CD14-positive monocyte (primary cell): ENCODE measurements at places on chromosomes 7 and 10.

DNA sequence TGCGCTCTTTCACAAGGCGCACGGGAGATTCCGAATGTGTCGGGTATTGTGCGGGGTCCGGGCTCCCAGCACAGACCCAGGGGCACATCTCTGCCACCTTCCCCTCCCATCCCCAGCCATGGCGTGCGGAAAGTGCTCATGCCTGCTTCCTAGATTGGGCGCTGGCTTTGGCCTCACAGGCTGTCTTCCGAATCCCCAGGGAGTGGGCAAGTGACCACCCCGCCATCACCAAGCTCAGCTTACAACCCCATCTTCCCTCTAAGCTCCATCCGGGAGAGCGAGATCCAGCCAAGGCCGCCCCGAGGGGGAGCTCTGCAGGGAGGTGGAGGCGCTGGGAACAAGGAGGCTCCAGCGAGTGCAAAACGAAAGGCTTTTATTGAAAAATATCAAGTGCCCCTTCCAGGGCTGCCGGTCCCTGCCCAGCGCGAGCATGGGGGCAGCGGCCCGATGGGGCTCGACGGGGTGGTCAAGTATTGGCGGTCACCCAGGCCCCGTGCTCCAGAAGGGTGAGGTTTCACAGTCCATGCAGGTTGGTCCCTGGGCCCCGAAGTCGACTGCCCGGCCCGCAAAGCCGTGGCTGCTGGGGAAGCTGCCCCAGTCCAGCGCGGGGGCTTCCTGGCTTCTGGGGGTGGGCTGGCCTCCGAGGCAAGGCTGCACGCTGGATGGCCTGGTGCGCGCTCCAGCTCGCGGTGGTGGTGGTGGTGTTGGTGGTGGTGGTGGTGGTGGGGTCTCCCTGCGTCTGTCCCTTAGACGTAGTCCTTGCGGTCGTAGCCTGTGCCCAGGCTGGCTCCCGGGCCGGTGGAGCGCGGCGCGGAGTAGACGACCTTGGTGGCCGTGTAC lies 1.2 kb downstream of the CLDN3 start:
- DNase-seq: no peak

DNA sequence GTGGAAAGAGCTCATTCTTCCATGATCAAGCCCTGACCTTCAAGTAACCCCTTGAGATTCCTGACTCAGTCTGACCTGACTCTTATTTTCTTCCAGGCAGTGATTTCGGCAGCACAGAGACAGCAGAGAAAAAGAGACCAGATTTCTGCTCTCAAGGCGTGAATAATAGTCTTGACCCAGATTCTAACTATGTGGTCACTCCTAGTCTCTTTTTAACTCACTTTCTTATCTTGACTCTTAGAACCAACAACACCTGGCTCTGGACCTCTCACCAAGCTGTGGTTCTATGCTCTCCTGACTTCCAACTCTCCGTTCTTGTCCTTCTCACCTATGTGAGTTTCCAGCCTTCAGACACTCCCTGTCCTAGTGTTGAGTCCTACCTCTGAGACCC lies 36.9 kb upstream of the KDM7A start:
- no peak for DNase-seq

- DNase-seq: peak; percentile 21
Observed at GRCh38 chr7:5139998-5140397, 50.0 kb upstream of the WIPI2 start.

DNA sequence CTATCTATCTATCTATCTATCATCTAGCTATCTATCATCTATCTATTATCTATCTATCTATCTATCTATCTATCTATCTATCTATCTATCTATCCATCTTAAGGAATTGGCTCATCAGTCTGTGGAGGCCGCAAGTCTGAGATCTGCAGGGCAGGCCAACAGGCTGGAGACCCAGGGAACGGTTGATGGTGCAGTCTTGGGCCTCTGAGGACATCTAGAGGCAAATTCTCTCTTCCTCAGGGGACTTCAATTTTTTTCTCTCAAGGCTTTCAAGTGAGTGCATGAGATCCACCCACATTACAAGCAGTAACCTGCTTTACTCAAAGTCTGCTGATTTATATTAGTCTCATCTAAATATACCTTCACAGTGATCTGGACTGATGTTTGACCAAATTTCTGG lies 197.0 kb downstream of the GLRX3 start:
- no peak for DNase-seq

DNA sequence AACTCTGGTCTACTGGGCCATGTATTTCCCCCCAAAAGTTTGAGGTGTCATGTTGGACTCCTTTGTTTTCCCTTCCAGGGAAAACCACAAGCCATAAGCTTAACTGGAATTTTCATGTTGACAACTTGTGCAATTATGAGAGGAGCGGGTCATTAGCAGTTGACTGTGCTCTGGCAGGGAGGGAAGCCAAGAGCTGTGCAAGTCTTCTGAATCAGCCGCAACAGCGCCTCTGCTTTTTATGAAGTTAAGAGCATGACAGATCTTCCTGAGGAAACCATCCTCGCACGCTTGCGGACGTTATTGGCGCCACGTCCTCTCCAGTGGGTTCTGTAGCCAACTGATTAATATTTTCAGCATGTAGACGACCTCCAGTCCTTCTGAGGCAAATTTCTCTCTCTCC lies 148.7 kb upstream of the MKI67 start:
- no peak for DNase-seq
